CMK (cell line): ENCODE measurements at places on chromosomes 1 and 21.

DNA sequence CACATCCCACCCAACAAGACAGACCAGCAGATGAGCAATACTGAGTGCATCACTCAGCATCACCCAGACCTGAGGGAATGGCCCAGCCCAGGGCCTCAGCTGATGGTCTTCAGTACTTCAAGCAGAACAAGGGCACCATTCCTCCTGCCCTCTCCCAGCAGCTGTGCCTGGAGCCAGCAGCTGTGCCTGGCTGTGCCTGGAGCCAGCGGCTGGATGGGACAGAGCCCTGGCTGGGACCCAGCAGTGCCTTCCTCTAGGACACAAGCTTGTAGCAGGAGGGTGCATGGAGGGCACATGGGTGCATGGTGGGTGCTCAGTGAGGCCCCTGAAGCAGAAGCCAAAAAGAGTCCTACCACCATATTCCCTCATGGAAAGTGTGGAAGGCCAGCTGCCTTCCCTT, 583.8 kb downstream of the NPHP4 start:
- no peak for DNase-seq

GRCh38 chr1:198641501-198641900, 2.7 kb downstream of the PTPRC start:
- DNase-seq: no peak

- DNase-seq: no peak
Measured at GRCh38 chr1:71303617-71304041, 222.8 kb upstream of the ZRANB2 start.

- no peak for DNase-seq
Measured at GRCh38 chr1:171984262-171984661, 143.0 kb downstream of the DNM3 start.

- DNase-seq: no peak
Measured at GRCh38 chr1:50098591-50099021, 10.1 kb upstream of the ELAVL4 start.

GRCh38 chr21:34004013-34004938, 69.1 kb upstream of the MRPS6 start:
- no peak for DNase-seq

- DNase-seq: no peak
Measured at GRCh38 chr1:168932539-168932938, 174.0 kb upstream of the ATP1B1 start.

GRCh38 chr1:57898531-57898930, 474.7 kb upstream of the DAB1 start:
- no peak for DNase-seq

DNA sequence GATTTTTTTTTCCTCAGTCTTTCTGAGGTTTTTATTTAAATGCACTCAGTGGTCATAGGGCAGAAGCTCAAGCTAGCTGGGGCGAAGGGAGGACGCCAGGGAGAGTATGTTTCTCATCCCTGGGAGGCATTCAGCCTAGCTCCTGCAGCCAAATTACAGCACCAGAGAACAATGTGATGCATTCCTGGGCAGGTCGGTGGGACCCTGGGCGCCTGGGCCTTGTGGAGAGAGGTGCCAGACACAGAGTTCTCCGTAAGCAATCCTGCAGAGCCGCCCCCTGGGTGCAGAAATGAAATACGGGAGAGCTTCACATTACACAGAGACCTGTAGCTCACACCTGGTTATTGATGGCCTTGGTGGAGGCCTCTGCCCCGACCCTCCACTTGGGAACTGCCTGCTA, 15.5 kb downstream of the WNT2B start:
- DNase-seq: no peak

DNA sequence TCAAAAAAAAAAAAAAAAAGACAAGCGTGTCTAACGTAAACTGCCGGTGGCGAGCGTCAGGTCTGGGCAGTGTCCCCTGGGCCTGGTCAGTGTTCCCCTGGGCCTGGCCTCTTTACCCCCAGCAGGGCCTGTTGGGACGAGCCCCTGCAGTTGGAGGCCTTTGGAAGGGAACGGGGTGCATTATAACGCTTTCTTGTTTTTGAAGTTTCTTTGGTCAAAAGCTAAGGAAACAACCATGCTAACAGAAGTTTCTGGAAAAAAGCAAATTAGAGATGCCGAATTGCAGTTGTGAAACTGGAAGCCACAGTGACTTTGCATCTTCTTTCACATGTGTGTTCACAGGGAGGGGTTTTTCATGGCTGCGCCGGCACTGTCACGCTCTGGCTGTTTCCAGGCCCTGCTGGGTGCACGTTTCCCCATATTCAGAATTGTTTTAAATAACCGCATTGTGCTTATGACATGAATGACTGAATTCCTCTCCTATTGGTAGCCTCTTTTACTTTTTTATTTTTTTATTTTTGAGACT, 16.0 kb downstream of the RRP1 start:
- DNase-seq: no peak

- no peak for DNase-seq
Measured at GRCh38 chr1:206121269-206121668, 4.1 kb upstream of the AVPR1B start.

- no peak for DNase-seq
Measured at GRCh38 chr1:245860657-245861544, 646.2 kb downstream of the SMYD3 start.

- DNase-seq: no peak
Measured at GRCh38 chr1:117629625-117630422, 24.0 kb downstream of the TENT5C start.

DNA sequence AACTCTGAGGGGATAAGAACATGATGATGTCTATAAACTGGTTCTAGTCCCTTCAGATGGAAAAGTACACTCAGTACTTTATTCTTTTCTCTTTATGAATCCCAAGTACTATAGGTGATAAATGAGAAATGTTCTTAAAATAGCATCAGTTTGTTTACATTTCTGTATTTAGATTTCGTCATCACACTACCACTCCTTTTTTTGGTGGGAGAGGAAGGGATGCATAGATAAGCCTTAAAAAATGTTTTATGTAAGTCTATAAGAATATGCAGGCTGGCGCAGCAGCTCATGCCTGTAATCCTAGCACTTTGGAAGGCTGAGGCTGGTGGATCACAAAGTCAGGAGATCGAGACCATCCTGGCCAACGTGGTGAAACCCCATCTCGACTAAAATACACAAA, 144.8 kb downstream of the USP25 start:
- DNase-seq: no peak

- no peak for DNase-seq
Measured at GRCh38 chr21:39118061-39118460, 65.2 kb downstream of the PSMG1 start.
